Foreskin melanocyte (primary cell): ENCODE measurements at places on chromosomes 1 and 21.

- no peak for DNase-seq
These were observed 115.5 kb downstream of the ACBD6 start for GRCh38 chr1:180386745-180387367.

DNA sequence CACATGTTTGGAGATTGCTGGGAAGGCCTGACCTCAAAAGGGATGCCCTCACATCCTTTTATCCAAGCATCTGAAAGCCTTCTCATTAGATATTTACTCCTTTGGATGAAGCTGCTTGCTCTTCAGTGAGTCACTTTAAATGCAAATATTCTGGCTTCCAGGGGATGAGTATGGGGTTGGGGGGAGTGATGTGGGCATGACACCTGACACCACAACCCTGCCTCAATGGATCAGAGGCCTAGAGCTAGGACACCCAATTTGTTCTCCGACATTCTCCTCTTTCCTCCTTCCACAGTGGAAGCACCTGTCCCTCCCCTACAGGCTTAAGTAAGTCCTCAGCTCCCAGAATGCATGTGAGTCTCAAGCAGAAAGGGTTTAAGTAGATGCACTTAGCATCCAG is 238.3 kb downstream of the OMA1 start:
- DNase-seq, result no peak

DNA sequence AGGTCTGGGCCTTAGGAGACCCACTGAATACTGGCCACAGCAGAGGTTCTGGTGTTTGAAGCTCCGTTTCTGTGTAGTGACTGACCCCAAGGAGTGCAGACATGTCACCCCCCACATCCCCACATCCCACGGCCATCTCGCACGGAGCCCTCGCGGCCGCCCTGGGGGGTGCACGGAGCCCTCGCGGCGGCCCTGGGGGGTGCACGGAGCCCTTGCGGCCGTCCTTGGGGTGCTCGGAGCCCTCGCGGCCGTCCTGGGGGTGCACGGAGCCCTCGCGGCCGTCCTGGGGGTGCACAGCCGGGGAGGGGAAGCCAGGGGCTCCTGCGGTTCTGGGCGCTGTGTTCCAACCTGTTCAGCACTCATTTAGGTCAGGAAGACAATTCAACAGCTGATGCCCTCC is 68.4 kb downstream of the SCCPDH start:
- no peak for DNase-seq

GRCh38 chr1:152313319-152313801 is 11.7 kb downstream of the FLG start:
- DNase-seq, result no peak

DNA sequence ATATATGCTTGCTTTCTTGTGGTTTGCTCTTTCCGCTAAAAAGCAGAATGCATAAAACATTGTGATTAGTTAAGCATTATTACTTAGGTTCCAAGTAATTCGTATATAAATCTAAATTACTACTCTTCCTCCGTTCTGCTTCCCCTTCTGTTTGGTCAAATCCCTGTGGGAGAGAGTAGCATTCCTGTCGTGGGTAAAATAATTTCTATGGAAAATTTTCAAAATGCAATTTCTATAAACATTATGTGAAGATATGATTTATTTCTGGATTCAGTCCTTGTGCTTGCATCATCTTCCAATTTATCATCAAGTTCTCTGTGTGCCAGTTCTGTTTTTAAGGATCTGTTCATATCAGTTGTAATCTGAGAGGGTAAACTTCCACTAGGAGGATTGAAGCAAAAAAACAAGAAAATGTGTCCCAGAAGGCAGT is 7.2 kb upstream of the WARS2 start:
- DNase-seq, result no peak

DNA sequence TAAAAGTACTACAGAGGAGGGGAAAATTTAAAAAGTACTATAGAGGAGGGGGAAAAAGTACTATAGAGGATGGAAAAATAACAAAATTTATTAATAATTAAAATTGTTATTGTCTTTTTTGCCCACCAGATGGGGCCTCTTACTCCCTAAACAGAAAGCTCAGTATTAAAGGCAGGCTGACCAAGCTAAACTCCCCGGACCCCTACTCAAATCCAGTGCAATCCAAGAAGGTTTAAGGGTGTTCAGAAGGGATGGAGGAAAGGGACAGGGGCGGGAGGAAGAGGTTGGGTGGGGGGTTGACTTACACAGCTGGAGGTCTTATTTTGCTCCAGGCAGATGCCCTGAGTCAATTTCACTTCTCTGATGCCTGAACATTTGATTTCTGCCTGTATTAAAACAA is 13.7 kb downstream of the CD34 start:
- DNase-seq, result no peak

- no peak for DNase-seq
These were observed 25.5 kb downstream of the SPAG17 start for GRCh38 chr1:118159569-118159968.

DNA sequence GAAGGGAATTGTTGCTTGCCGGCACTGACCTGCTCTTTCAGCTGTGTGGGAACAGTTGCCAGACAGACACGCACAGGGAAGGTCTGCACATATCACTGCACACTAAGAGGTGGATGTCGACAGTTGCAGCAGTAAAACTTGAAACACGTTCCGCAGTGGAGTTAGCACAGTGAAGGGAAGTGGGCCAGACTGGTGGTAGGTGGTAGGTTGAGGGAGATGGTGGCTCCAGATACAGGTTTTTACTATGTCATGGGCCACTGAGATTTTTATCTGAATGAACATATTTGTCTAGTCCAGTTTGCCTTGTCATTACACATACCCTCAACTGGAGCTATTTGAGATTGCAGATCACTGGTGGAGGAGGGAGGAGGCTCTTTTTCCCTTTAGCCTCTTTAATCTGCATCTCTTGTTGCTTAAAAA is 13.5 kb downstream of the MRPS6 start:
- no peak for DNase-seq

GRCh38 chr1:107824946-107825345 is 140.0 kb downstream of the VAV3 start:
- no peak for DNase-seq

GRCh38 chr1:178031856-178032320 is 62.0 kb upstream of the RASAL2 start:
- peak; percentile 76 for DNase-seq

DNA sequence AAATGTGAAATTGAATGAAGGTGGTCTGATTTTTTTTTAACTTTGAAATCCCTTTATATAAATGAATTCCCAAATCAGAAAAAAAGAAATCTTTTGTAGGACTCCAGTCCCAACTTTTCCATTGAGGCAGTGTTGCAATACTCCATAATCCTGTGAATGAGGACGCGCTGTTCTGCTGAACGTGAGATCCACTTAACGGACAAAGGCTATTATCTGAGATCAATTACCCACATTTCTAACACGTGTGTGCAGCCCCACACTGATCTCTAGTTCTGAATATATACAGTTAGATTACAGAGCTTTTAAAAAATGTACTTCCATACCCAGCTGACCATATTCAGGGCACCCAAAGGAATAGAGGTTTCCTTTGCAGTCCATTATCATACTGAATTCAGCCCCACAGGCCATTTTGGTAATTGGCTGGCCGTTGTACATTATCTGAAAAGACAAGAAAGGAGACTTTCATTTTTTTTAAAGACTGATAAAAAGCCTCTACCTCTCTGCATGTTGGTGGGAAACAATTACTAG is 19.0 kb downstream of the RCC2 start:
- DNase-seq, result no peak

GRCh38 chr21:15552914-15553494 is 176.8 kb upstream of the USP25 start:
- DNase-seq, result no peak

DNA sequence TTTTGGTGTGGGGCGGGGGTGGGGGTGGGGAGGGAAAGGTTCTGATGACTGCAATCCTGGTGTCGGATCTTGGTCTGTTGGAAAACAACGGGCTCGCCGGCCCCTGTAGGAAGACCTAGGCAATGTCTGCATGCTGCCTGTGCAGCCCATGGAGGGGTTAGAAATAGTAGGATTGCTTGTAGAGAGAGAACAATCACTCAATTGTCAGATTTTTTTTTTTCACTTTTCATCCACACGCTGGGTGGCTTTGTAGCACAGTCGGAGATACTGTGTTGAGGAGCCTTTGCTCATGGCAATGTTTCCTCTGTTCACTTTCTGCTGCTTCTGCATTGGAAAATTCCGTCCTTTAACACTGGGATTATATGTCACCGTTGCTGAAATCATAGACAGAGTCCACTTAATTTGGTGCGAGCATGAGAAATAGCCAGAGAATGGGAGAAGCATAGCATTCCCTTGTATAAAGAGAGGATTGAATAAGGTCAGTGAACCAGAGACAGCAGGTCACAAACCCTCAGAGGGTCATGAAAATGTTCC is 107.5 kb downstream of the MRPS6 start:
- peak; percentile 93 for DNase-seq

GRCh38 chr1:59477286-59477685 is 180.4 kb downstream of the FGGY start:
- DNase-seq, result no peak

DNA sequence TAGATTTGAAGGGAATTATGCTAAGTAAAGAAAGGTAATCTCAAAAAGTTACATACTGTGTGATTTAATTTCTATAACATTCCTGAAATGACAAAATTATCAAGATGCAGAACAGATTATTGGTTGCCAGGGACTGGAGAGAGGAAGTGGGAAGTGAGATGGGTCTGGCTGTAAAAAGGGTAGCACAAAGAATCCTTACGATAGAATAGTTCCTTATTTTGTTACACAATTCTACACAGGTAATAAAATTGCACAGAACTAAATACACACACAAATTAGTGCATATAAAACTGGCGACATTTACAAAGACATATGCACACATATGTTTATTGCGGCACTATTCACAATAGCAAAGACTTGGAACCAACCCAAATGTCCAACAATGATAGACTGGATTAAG is 33.5 kb downstream of the ZNF684 start:
- DNase-seq, result no peak

- DNase-seq, result no peak
These were observed 104.4 kb upstream of the VANGL1 start for GRCh38 chr1:115537415-115537814.

DNA sequence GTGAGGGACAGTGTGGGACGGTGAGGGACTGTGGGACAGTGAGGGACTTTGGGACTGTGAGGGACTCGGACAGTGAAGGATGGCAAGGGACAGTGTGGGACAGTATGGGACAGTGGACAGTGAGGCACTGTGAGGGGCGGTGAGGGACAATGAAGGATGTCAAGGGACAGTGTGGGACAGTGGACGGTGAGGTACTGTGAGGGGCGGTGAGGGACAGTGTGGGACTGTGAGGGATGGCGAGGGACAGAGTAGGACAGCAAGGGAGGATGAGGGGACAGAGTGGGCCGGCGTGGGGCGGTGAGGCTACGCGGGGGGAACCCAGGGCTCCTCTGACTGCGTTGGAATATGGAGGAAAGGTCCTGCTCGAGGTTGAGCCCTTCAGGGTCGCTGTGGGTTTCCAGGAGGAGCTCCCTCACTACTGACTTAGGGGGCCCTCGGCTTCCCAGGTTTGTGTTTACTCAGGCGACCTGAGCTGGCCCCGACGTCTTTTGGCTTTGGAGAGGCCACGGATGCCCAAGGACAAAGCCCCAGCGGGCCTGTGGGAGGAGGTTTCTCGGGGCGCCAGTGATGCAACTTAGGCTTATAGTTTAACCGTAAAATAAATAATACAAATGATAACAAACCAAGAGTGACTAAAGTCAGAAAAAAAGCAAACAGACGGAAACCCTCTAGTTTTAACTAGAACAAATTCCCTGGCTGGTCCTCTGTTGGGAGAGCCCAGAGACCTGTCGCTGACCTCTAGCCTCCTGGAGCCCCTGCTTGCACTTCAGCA is 1.1 kb upstream of the ERRFI1 start:
- DNase-seq, result no peak

GRCh38 chr1:25425098-25426085 is 4.8 kb upstream of the RHCE start:
- DNase-seq, result no peak
